Astrocyte (in vitro differentiated cells and primary cell): ENCODE measurements at places on chromosomes 1 and 21.
A peak's percentile ranks its signal among the peaks of the same experiment; 100 is the strongest.

DNA sequence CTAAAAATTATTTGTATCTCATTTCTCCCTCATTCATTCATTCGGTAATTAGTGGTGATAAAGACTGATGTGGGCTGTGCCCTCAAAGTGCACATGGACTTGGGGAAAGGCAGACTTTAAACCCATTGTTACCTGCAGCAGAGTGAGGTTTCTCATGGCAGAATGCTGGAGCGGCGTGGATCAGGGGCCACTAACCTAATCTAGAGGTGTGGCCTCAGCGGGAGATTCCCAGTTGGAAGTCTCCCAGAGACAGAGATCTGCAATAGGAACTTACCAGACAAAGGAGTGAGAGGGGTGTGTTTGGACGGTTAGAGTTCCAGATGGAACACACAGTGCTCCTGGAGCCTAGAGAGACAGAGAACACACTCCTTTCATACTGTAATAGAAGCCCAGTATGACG lies 73.5 kb downstream of the VPS26C start:
- no peak for DNase-seq

GRCh38 chr1:109910963-109911798 lies 532 bp downstream of the CSF1 start:
- DNase-seq, result no peak

DNA sequence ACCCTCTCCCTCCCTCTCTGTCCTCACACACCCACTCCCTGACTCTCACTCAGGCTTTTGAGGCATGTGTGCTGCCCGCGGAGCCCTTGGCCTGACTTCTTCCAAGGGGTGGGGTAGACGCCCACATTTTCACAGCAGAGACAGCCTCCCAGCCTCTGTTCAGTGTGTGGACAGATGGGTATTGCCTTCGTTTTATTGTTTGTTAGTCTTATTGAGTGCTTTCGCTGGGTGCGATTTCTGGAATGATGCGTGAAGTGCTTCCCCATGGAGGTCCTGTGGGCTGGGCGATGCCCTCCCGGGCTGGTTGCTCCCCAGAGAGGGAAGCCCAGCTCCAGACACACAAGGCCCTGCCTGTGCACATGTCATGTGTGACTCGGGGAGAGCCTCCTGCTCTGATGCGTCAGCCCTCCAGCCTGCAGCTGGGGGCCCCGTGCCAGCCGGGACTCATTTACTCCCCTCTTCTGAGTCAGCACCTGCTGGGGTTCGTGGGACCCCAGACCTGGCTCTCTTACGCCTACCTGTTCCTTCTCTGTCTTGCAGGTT lies 14.7 kb downstream of the PDXK start:
- DNase-seq, result peak; percentile 78

- DNase-seq, result no peak
Measured at GRCh38 chr21:14469641-14470040, 76.5 kb downstream of the SAMSN1 start.

- no peak for DNase-seq
Measured at GRCh38 chr1:6270401-6270800, 9.5 kb upstream of the GPR153 start.

- peak; percentile 12 for DNase-seq
Measured at GRCh38 chr21:42636520-42637266, 16.7 kb upstream of the PDE9A start.

GRCh38 chr1:20496241-20496661 lies 10.2 kb upstream of the CAMK2N1 start:
- peak; percentile 85 for DNase-seq

- no peak for DNase-seq
Measured at GRCh38 chr21:46374761-46375389, 50.9 kb downstream of the PCNT start.

- DNase-seq, result no peak
Measured at GRCh38 chr1:31596737-31597097, 20.4 kb downstream of the TINAGL1 start.

GRCh38 chr1:8925960-8926359 lies 19.7 kb upstream of the CA6 start:
- DNase-seq, result no peak

DNA sequence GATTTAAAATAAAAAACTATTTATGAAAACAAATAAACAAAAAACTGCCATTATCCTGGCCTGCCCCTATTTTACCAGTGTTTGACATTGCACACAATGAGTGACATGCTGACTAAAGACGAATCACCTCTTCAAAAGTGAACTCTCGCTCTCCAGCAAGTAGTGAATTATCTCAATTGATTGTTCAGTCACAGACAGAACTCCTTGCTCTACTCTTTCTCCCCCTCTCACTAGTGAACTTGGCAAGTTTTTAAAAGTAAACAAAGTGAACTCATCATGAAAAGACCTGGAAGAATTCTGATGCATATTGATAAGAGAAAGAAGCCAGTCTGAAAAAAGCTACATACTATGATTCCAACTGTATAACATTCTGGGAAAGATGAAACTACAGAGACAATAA lies 4.7 kb upstream of the C1orf52 start:
- peak; percentile 17 for DNase-seq

DNA sequence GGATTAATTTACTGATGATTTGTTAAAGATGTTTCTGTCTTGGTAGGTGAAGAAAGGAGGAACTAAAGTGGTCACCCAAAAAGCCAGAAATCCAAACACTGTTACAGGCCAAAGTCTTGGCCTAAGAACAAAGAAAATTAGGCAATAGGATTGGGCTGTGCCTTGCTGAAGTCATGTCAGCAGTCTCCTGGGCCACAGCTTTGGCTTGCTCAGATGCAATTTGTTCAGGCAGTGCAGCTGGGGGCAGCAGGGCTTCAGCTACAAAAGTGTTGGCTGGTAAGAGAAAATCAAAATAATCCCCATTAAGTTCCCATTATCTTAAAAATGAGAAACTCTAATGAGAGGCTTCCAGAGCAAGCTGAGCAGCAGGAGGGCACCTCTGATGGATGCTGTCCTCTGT lies 14.0 kb upstream of the RAP1A start:
- DNase-seq, result peak; percentile 47

- DNase-seq, result no peak
Measured at GRCh38 chr1:111569913-111570312, 49.7 kb upstream of the RAP1A start.

GRCh38 chr21:45901061-45901690 lies 80.4 kb upstream of the COL6A1 start:
- DNase-seq, result no peak

GRCh38 chr1:156052862-156053767 lies 483 bp downstream of the UBQLN4 start:
- DNase-seq, result peak; percentile 54

DNA sequence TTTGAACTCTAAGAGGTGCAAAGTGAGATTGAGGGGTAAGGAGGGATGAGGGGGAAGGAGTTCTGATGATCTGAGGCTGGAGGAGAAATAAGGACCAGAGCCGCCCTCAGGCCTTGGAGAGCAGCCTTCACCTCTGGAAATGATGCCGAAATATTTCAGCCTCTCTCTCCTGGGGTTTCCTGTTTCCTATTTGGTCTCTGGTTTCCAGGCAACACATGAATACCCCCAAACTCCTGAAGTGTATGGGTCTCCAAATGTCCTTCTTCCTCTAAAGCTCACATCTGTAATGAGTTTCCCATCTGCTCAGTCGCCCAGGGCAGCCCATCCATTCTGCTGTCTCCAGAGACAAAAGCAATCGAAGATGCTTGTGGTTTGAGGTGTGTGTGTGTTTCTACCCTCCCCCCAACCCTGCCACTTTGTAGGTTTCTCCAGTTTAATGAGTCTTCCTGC lies 52.0 kb upstream of the FAM20B start:
- DNase-seq, result peak; percentile 8

GRCh38 chr1:233394860-233395717 lies 67.6 kb downstream of the MAP3K21 start:
- DNase-seq, result peak; percentile 33

- DNase-seq, result no peak
Measured at GRCh38 chr1:27958513-27958912, 1.3 kb upstream of the XKR8 start.
